ENCODE measurements at places on chromosomes 16 and 17.

DNA sequence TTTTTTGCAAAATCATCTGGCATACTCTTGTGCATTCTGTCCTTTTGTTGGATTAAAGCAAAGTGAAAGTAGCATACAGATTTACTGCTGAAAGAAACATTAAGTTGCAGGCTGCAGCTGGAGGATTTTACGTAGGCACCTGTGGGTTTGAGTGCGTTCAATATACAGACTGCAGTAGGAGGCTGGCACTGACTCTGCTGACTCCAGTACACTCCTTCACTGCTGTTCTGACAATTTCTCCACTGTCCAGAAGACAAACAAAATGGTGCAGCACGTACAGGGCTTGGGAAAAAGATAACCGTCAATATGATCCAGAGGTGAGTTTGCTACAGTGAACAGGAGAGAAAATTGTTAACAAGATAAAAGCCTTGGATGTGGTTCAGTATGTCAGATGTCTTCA lies 73.3 kb downstream of the TANC2 start:
- no peak for DNase-seq

GRCh38 chr16:54335230-54335629 lies 48.6 kb upstream of the IRX3 start:
- no peak for DNase-seq

- DNase-seq, result no peak
These were observed 12.2 kb upstream of the LPCAT2 start for GRCh38 chr16:55496509-55497145.

- DNase-seq, result peak; percentile 84
These were observed at the start of gene LAT for GRCh38 chr16:28984619-28985135. TSS of gene LAT (plus strand) at chr16:28985052. CDS start at chr16:28985418, 366 bp downstream.

- DNase-seq, result no peak
These were observed 6.2 kb downstream of the ATXN7L3 start for GRCh38 chr17:44193326-44194084.

DNA sequence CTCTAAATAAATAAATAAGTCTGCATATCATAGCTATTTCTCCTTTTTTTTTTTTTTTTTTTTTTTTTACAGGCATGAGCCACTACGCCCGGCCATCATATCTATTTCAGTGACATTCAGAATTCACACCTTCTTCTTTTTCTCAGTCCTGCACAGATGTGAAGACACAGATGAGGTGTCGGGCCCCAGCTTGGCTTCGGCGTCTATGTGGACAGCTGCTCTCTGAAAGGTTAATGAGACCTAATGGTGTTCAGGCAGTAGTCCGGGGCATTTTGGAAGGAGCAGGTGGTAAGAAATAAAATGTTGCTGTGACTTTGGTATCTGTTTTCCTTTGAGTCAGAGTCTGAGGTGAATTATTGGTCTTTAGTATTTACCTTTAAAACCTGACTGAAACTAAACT lies 23.6 kb downstream of the TANGO6 start:
- DNase-seq, result no peak

DNA sequence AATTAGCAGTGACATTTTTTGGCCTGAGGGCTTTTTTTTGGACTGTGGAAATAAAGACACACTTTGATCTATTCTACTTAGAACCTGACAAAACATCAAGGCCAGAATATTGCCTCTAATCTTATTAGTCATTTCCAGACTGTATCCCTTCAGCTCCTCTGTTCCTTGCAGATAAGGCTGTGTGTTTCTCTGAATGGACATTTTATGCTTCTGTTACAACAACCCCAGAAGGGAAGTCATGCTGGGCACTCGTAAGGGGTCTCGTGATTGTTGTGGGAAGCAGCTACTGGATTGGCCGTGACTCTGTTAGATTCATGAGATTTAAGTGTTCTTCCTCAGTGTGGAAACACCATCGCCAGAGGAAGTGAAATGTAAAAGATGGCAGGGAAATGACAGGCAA lies 31.6 kb upstream of the HS3ST2 start:
- no peak for DNase-seq

GRCh38 chr16:50525716-50526115 lies 22.5 kb upstream of the NKD1 start:
- no peak for DNase-seq

- no peak for DNase-seq
These were observed 99.5 kb downstream of the DYNLRB2 start for GRCh38 chr16:80640316-80640715.

- DNase-seq, result no peak
These were observed 7.7 kb upstream of the KRT38 start for GRCh38 chr17:41448506-41448905.

DNA sequence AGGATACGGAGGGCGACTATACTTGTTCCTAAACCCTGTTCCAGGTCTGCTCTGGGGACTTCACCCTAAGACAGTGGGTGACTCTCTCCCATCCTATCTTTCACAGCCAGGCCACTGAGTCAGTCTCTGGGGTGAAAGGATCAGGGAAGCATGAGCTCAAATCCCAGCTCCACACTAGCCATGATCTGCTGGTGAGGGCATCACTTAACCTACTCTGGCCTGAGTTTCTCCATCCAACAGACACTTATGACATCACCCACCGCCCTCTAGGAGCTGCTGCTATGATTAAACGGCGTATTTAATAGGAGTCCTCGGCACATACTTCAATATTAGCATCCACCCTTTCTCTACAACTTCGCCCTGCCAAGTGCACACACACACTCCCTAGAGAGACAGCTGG lies 10.1 kb downstream of the GAST start:
- no peak for DNase-seq

DNA sequence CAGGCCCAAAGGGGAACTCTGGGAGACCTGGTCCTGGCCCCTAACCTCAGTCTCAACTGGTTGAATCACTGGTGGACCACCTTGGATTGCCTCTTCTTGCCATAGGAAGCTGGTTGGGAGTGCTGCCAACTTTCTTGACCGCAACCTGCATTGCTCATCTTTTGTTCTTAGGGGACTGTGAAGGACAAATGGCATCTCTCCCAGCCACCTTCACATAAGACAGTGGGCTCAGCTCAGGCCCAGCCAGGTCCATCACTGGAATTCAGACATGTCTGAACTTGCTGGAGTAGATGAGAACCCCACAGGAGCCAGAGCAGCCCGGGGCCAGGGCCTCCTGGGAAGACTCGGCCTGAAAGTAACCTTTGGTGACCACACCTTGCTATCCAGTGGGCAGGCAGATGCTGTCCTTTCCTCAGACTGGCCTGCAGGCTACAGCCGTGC lies 18.8 kb downstream of the ADORA2B start:
- no peak for DNase-seq

- no peak for DNase-seq
These were observed 266.4 kb upstream of the RPL38 start for GRCh38 chr17:73936908-73937627.

- DNase-seq, result no peak
These were observed 43.5 kb downstream of the ARHGAP17 start for GRCh38 chr16:24971718-24972117.

DNA sequence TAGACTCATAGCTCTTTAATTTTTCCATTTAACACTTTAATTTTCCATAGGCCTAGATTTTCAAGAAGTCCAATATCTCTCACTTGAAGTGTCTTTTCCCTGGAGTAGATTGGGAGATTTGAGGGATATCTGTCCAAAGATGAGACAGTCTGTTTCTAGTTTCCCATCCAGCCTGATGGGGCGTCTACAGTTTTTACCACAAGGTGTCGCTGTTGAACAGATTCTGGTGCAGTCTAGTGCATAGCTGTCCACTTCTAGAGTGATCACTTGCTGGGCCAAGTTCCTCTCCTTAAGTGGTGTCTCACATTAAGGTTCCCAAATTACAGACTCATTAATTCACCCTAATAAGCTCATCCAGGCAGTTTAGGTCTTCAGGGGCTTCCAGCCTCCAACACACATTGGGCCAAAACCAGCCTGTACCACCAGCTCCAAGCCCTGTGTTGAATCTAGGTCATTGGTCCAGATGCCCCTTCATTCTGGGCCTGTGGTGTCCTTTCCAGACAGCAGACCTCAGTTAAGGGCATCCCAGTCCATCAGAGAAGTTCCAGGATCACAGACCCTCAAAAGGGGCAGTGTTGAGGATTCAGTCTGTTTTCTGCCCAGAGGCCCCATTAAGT lies 9.4 kb downstream of the SNX20 start:
- DNase-seq, result peak; percentile 56

DNA sequence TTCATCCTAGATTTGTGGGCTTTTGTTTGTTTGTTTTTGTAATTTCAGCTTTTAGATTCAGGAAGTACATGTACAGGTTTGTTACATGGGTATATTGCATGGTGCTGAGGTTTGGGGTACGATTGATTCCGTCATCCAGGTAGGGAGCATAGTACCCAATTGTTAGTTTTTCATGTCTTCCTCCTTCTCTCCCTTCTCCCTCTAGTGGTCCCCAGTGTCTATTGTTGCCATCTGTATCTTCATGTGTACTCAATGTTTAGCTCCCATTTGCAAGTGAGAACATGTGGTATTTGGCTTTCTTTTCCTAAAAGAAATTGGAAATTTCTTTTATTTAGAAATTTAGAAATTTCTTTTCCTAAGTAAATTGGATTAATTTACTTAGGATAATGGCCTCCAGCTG lies 37.1 kb upstream of the BCAS3 start:
- DNase-seq, result no peak

DNA sequence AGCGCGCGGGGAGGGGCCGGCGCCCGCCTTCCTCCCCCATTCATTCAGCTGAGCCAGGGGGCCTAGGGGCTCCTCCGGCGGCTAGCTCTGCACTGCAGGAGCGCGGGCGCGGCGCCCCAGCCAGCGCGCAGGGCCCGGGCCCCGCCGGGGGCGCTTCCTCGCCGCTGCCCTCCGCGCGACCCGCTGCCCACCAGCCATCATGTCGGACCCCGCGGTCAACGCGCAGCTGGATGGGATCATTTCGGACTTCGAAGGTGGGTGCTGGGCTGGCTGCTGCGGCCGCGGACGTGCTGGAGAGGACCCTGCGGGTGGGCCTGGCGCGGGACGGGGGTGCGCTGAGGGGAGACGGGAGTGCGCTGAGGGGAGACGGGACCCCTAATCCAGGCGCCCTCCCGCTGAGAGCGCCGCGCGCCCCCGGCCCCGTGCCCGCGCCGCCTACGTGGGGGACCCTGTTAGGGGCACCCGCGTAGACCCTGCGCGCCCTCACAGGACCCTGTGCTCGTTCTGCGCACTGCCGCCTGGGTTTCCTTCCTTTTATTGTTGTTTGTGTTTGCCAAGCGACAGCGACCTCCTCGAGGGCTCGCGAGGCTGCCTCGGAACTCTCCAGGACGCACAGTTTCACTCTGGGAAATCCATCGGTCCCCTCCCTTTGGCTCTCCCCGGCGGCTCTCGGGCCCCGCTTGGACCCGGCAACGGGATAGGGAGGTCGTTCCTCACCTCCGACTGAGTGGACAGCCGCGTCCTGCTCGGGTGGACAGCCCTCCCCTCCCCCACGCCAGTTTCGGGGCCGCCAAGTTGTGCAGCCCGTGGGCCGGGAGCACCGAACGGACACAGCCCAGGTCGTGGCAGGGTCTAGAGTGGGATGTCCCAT lies 232.8 kb downstream of the SEC14L1 start:
- DNase-seq, result peak; percentile 46

DNA sequence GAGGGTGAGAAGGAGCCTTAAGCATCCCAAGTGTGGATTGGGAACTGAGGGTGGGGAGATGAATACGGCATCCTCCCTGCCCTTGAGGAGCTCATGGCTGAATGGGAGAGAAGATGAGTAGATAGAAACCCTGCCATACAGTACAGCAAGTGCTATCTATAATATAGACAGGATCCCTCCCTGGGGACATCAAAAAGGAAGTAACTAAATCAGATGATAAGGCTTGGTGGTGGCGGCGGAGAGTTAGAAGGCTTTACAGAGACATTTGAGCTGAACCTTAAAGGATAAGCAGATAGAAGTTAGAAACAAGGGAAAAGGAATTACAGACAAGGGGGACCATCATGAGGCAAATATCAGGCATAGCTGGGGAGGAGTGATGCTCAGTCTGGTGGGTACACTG lies 67.5 kb upstream of the TMEM132E start:
- no peak for DNase-seq

DNA sequence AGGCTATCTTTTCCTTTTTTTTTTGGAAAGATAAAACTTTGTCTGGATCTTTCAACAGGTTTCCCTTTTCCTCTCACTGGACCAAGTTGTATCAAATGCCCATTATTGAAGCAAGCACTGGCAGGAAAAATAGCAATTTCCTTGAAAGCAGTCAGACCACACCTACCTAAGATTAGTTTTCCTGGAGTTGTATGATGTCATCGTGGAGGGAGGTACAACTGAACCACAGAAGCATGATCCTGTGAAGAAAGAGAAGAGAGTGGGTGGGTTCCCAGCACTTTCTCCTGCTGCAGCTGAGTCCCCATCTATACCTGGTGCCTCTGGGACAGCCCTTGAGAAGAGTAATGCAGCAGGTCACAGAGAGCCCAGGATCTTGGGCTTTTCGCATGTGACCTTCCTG lies 63.6 kb upstream of the ERCC4 start:
- DNase-seq, result no peak

GRCh38 chr16:73083271-73083670 lies 35.3 kb upstream of the ZFHX3 start:
- DNase-seq, result no peak

DNA sequence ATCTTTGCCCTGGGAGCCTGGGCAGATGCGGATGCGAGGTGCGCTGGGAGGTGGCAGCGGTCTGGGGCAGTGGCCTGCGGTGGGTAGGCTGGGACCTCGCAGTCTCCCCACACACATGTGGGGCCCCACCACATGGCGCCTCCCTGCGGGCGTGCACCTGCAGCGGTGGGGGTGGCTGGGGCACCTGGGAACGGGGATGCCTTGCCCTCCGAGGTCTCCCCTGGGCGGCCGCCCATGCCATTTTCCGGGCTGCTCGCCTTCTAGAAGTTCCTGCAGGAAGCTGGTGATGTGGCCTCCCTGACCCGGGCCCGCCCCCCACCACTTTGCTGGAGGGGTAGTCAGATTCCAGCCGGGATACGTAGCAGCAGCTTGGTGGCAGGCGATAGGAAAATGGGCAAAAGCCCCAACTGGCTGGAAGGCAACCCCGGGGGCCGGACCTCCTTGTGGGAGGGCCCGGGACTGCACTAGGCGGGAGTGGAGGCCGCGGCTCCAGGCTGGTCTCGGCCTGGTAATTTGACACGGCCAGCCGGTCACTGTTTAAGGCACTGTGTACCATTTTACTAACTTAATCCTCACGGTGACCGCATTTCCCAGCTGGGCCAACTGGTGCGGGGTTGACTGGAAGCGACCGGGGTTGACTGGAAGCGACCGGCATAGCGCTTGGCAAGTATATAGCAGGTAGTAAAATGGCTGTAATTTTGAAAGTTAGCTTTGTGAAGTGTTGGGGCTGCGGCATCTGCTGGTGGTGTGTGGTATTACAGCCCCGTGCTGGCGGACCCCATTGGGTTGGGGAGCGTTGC lies 38.5 kb downstream of the IGF2BP1 start:
- DNase-seq, result peak; percentile 15

DNA sequence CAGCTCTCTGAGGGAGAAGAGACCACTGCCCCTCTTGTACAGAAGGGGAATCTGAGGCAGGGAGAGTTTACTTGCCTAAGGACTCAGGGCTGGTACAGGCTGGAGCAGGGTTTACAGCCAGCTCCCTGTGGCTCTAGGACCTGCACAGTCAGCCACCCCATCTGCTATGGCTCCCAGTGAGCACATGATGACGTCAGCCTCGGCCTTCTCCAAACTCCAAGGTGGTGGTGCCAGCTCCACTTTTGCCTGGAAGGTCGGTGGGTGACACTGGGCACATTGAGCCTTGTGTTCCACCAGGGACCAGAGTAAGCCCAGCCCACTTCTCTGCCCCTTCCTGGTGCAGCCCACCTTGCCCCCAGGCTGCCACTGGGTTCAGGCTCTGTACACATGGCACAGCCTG lies 202.2 kb downstream of the ENGASE start:
- DNase-seq, result no peak

- no peak for DNase-seq
These were observed 22.4 kb upstream of the NAGLU start for GRCh38 chr17:42513686-42514085.

- DNase-seq, result no peak
These were observed 143.9 kb downstream of the ANKFN1 start for GRCh38 chr17:56297184-56297583.
